ENCODE measurements at places on chromosomes 7 and 10.

DNA sequence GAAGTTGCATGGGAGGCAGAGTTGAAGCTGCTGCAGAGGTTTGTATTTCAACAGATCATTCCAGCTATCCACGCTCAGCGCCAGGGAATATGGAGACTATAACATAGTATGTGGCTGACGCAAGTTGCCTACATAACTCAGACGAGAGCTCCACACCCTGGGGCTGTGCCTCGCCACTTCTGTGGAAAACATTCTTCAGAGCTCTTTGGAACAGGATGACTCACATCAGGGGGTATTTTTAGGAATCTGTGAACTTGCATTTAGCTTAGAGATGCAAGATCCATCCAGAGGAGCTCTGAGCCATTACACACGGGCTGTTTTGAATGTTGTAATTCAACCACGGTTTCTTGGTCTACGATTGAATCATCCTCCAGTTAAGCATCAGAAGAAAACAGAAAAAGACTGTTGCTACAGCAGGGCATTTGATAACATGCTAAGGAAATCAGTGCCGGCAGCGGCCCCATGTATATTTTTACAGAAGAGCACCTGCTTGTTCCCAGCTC lies 481.5 kb upstream of the AKR1E2 start:
- DNase-seq = no peak

GRCh38 chr10:11832042-11832441 lies 8.9 kb downstream of the PROSER2 start:
- no peak for DNase-seq

DNA sequence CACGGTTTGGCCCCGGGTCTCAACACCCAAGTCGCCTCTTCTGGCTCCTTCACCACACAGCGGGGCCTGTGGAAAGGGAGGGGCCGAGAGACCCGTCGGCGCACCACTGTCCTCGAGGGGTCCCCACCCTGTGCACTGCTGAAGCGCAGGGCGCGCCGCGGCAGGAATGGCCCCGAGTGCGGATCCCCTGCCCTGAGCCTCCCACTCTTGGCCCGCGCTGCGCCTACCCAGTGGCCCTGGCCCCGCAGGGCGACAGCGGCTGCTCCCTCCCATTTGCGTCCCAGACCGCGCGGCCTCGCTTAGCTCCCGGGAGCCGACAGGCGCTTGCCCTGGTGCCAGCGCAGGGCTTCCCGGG lies 2.1 kb upstream of the SFMBT2 start:
- DNase-seq = no peak

DNA sequence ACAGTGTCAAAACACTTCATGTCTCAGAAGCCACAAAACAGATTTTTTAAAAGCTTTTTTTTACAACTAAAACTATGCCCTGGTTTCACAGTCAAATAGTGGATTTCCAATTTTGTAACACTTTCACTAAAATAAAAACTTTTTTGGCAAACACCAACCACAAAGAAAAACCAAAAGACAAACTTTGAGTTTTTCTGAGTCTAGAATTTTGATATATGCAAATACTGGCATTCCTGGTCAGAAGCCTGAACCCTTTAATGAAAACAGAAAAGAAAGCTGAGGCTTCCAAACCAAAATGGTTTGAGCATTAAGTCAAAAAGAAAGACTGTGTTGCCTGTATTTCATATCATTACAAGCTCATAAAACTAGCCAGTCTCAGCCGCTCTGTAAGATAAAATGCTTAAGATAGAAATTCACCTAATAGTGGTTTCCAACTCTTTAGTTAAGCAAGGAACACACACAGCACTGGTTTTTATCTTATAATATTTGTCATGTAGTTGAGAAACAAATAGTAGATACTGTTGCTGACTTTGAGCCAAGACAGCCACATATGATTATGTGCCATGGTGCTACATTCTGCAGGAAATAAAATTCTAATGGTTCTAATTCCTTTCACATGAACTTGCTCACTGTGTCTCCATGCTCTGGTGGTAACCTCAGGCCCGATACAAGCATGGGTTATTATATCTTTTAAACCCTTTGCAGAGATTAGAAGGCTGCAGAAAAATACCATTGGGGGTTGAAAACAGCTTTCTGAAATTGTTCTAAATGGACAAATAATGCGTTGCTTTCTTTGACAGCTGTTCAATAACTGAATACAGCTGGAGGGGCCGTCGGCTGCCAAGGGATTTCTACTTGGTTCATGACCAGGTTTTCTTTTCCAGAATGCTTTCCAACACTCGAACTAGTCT lies 49.4 kb downstream of the FAM171A1 start:
- no peak for DNase-seq

DNA sequence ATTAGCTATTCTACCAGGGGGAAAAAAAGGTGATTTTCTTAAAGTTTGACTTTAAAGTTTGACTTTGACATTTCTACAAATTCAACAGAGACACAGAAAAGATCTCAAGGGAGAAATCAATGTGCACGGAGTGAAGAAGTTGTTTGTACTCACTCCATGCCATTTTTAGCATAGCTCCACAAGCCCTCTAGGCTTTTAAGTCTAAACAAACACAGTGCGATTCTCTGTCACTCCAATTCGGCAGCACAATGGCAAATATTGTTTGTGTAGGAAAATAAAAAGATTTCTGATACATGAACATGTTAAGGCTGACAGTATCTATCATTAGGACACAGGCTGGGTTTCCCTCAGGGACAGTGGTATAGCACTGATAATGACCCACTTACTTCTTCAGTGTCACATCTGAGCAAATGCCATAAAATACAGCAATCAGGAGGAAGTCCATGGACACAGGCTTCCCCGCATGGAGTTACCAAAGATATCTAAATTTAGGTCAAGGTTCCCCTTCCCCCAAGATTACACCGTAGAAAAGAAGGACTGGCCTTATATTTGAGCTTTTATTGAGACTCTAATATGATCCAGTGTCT lies 28.0 kb downstream of the GSAP start:
- no peak for DNase-seq

DNA sequence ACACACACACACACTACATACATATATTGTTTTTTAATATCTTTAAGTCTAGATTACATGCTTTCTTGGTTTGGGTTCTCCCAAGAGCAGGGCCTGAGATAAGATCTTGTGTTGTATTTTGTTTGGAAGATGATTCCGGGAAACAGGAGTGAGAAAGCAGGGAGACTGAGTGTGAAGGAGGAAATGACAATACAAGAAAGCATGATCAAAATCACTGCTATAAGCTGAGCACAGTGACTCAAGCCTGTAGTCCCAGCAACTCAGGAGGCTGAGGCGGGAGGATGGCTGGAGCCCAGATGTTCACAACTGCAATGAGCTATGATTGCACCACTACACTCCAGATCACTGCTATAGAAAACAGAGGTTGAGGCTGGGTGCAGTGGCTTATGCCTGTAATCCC lies 267.6 kb downstream of the SKIDA1 start:
- DNase-seq = no peak

DNA sequence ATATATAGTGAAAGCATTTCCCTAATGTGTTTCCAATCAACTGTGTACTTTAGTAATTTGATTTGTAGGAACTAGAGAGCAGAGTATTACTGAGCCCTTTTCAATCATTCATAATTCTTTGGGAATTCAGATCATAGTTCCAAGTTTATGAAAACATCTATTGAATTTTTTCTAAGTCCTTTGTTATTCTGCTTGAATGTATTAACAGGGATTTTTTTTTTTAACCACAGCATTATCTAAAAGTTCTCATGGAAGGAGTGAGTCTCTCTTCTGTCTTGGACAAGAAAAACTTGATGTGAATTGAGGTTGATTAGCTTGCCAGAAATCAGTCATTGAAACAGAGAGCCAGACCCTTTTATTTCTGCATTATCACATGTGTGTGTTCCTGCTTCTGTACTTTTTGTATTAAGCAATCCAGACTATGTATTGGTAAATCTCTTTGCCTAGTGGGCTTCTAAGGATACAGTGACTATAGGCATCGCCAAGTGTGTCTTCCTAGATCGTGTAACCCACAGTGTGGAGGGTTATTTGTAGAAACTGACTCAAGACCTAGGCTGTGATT lies 59.9 kb downstream of the BMPER start:
- no peak for DNase-seq

DNA sequence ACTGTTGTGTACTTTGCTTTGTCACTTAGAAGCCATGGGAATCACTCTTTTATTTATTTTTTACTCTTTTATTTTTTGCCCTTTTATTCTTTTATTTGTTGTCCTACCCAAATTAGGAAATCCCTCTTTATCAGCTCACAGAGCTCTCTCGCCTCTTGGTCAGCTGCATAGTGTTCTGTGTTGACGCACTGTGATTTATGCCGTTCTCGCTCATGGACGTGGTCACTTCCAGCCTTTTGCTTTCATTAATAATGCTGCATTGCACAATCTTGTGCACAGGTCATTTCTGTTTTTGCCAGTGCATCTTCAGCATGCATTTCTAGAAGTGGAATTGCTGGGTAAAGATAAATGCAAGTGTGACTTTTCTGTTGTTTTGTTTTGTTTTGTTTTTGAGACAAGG lies 42.3 kb downstream of the FBH1 start:
- no peak for DNase-seq

GRCh38 chr10:66836771-66837170 lies 89.1 kb upstream of the LRRTM3 start:
- no peak for DNase-seq

GRCh38 chr10:124016804-124017375 lies 76.5 kb downstream of the CHST15 start:
- no peak for DNase-seq

DNA sequence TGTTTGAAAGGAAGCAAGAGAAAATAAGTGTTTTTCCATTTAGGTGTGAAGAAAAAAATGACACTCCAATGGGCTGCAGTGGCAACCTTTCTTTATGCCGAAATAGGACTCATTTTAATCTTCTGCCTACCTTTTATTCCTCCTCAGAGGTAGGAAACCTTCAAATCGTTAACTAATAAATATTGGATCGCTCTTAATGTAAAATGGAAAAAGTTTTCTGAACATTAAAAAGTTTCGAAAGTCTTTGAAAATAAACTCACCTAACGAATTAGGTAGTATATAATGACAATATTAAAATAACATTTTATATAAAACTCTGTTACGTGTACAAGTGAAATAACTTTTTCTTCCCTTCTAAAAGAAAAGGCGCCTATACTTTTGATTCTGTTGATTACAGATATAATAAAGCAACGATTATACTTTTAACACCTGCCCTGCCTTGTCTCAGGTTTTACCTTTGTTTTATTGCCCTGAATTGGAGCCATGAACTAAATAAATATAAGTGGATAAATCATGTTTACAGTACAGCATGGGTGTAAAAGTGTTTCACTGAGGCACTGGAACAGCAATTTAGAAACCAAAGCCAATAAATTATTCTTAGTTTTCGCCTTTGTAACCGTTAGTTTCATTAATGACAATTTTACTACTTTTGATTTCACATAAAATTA lies 804 bp downstream of the BCAP29 start:
- no peak for DNase-seq

DNA sequence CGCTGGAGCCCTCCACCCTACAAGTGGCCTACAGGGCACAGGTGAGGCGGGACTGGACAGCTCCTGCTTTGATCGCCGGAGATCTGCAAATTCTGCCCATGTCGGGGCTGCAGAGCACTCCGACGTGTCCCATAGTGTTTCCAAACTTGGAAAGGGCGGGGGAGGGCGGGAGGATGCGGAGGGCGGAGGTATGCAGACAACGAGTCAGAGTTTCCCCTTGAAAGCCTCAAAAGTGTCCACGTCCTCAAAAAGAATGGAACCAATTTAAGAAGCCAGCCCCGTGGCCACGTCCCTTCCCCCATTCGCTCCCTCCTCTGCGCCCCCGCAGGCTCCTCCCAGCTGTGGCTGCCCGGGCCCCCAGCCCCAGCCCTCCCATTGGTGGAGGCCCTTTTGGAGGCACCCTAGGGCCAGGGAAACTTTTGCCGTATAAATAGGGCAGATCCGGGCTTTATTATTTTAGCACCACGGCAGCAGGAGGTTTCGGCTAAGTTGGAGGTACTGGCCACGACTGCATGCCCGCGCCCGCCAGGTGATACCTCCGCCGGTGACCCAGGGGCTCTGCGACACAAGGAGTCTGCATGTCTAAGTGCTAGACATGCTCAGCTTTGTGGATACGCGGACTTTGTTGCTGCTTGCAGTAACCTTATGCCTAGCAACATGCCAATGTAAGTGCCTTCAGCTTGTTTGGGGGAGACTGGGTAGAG lies at the start of gene COL1A2:
Gene COL1A2 (plus strand): TSS at position 459 of the 704 bp plus-strand sequence. CDS start 137 bp downstream, at position 596.
- DNase-seq = no peak

GRCh38 chr7:50321487-50322067 lies 17.1 kb downstream of the IKZF1 start:
- DNase-seq = no peak

- no peak for DNase-seq
These were observed 105.0 kb downstream of the PHTF2 start for GRCh38 chr7:77903597-77903996.

GRCh38 chr7:94907026-94907810 lies at the start of gene PPP1R9A:
PPP1R9A (plus strand) TSS chr7:94907594; CDS start chr7:94910114, 2,520 bp downstream.
- no peak for DNase-seq

DNA sequence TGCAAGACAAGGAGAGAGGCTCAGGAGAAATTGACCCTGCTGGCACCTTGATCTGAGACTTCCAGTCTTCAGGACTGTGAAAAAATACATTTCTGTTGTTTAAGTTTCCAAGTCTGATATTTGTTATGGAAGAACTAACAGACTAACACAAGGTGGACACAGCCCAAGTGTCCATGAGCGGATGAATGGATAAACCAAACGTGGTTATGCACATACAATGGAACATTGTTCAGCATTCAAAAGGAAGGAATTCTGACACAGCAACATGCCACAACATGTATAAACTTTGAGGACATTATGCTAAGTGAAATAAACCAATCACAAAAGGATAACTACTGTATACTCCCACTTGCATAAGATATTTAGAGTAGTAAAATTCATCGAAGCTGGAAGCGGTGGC lies 76.5 kb downstream of the FAM13C start:
- no peak for DNase-seq

GRCh38 chr7:134903073-134903790 lies 83.1 kb upstream of the AGBL3 start:
- DNase-seq = no peak

- DNase-seq = no peak
These were observed 79.6 kb downstream of the BMPR1A start for GRCh38 chr10:86836044-86836443.

GRCh38 chr10:109886781-109887140 lies 36.5 kb downstream of the XPNPEP1 start:
- no peak for DNase-seq

- DNase-seq = no peak
These were observed 251.8 kb downstream of the MTERF1 start for GRCh38 chr7:91628742-91629141.

DNA sequence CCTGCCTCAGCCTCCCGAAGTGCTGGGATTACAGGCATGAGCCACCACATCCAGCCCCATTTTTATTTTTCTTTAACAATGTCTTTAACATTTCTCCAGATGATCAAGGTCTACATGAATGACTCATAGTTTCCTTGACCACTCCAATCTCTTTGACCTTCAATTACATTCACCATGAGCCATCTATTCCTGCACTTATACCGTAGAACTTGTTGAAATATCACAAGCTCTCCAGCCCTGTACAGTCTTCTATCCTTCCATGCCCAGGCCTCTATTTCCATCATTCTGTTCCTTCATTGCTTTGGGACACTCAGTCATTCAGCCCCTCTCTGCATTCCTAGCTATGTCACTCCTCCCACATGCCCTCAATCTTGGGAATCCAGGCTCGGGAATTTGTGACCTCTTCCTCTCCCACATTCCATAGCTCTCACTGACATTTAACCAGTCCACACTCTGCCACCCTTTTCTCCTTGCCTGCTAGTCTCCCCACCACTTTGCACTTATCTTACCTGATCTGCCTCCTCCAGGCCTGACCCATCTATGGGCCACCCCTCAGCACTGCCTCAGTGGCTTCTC lies 151.8 kb upstream of the STK17A start:
- no peak for DNase-seq

GRCh38 chr10:14579405-14579804 lies 195.3 kb downstream of the FAM107B start:
- DNase-seq = no peak

GRCh38 chr7:47377741-47378140 lies 204.2 kb downstream of the TNS3 start:
- no peak for DNase-seq

Data from NCI-H187 (cell line).